ENCODE measurements at places on chromosomes 2 and 18.

- no peak for DNase-seq
Observed at GRCh38 chr18:63105636-63106316, 213.8 kb downstream of the BCL2 start.

GRCh38 chr2:159160412-159160811, 126.1 kb downstream of the WDSUB1 start:
- no peak for DNase-seq

DNA sequence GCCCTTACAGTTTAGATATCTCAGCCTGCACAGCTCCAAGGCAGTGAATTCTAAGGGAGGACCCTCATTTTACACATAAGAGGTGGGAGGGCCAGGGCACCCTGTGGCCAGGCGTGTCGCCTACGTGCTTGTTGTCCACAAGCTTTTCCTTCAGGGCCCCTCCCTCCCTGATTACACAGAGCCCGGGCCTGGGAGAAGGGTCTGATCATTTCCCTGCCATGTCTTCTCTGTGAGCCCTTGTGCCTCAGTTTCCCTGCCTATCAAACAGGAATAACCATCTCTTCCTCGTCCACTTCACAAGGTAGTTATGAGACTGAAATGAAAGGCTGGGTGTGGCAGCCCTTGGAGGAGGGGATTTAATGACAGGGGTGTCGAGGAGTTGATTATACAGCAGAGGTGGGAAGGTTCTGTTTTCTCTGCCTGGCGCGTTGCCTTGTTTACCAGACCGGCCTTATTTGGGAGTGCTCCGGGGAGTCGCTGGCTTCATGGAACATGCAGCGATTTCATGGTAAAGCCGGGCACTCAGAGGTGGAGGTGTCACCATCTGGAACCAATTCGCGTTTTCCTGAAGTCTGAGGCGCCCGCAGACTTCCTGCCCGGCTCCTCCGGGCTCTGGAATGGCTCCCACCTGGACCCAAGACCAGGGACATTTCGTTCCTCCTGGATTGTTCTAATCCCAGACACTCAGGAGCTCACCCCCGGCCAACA, 208.9 kb downstream of the KLHL29 start:
- no peak for DNase-seq

- DNase-seq: no peak
Observed at GRCh38 chr2:171436307-171436706, 2.3 kb downstream of the DCAF17 start.

GRCh38 chr2:156901373-156902031, 356.0 kb upstream of the GALNT5 start:
- DNase-seq: no peak

DNA sequence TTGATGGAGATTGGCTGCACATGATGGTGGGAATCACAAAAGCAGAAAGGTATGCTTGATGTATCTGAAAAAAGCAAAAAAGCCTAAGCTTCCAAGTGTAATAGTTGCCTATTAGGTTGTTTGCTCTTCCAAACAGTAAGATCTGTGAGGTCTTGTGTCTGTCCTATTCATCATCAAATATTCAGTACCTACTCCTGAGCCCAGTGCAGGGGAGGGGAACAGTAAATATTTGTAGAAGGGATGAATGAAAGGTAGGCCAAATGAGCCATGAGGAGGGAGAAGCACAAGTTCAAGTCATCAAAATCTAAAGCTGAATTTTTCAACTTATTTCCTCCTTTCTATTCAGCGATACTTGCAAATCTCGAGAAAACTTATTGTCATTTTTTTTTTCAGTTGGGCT, 153.2 kb upstream of the ETAA1 start:
- DNase-seq: no peak

GRCh38 chr2:168165985-168166901, 81.2 kb downstream of the STK39 start:
- DNase-seq: no peak

DNA sequence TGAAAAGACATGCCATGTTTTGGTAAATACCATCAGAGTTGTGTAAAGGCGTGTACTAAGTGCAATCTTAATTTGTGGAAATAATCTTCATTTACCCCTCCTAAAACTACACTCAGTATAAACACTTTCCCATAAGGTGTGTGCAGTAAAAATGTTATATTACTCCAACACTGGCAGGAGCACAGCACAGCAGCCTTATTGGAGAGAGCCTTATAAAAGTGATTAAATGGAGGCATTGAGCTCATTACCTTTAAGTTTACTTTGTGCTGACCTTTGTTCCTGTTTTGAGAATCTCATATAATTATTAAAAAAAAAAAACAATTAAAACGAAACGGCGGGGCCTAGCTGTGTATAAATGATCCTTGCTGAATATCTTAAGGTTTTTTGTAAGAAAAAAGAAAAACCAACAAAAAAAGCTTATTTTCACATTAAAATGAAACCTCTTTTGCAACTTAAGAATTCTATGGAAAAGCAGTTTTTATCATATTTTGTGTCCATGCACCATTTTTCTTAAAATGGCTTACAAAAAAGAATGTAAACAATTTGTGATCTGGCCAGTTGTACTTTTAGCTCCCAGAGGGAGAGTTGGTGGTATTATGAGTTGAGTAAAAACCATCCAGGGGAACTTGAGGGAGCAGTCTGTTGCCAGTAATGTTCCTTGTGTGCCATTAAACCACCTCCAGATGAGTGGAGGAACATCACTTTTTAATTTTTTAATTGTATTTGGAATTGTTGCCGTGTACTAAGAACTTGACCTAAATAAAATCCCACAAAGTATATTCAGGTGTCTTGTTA, 103.4 kb downstream of the ABI2 start:
- DNase-seq: no peak

- peak; percentile 68 for DNase-seq
Observed at GRCh38 chr2:195559431-195559914, 97.6 kb upstream of the SLC39A10 start.

DNA sequence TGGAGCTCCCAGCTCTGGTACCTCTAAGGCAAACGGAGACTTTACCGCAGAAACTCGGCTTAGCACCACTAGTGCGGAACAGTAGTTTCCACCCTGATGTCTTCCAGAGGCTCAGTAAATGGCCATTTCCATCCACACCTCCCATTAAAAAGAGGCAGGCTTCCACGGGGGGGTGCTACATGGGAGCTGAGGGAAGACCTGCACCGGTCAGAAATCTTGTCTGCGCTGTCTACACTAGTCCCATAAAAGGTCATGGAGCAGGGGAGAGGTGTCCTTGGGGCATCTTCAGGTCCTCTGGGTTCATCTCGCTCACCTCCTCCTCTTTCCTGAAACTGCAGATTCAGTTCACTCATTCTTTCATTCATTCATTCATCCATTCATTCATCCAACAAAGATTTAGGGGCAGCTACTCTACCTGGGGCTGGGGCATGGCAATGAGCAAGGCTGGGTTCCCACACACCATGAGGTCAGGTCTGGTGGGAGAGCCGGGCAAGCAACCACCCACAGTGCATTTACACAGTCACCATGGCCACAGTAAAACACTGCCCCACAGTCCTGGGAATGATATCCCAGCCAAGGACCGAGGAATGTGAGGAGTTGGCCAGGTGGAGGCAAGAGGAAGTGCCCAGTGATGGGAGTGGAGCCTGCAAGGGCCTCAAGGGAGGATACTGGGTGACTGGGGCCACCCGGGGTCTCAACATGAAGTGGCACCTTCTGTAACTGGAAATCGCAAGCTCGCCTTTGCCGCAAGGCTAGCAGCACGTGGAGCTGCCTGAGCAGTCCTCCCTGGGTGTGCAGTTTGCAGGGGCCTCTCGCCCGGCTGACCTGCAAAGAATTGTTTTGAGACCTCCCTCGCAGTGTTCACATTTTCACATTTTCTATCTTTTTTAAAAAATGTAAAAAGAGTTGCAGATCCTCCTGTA, 180.2 kb upstream of the RAB6C start:
- no peak for DNase-seq

- DNase-seq: no peak
Observed at GRCh38 chr2:68176657-68177056, 19.0 kb downstream of the PNO1 start.

GRCh38 chr2:187194049-187194448, 254.0 kb downstream of the CALCRL start:
- DNase-seq: no peak

- DNase-seq: no peak
Observed at GRCh38 chr2:3256157-3256556, 121.5 kb downstream of the EIPR1 start.

- DNase-seq: no peak
Observed at GRCh38 chr2:11080253-11081115, 74.8 kb upstream of the SLC66A3 start.

DNA sequence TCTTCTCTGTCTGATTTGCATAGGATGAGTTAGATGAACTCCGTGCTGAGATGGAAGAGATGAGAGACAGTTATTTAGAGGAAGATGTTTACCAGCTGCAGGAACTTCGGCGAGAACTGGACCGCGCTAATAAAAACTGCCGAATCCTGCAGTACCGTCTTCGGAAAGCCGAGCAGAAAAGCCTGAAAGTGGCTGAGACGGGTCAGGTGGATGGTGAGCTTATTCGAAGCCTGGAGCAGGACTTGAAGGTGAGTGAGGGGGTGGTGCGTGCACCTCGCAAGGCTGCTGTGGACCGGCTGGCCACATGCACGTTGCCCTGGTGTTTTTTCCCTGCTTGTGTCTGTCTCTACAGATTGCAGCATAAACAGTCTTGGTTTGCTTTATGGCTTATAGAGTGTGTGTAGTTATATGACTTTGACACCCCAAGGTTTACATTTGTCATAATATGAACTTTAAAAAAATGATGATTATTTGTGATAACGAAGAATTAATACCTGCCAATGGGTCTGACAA, 13.1 kb downstream of the MTCL1 start:
- DNase-seq: no peak

GRCh38 chr2:16506366-16506765, 159.3 kb downstream of the CYRIA start:
- no peak for DNase-seq

GRCh38 chr18:23451491-23451890, 1.6 kb upstream of the RIOK3 start:
- no peak for DNase-seq

GRCh38 chr2:148899638-148900318, 24.8 kb downstream of the KIF5C start:
- no peak for DNase-seq

DNA sequence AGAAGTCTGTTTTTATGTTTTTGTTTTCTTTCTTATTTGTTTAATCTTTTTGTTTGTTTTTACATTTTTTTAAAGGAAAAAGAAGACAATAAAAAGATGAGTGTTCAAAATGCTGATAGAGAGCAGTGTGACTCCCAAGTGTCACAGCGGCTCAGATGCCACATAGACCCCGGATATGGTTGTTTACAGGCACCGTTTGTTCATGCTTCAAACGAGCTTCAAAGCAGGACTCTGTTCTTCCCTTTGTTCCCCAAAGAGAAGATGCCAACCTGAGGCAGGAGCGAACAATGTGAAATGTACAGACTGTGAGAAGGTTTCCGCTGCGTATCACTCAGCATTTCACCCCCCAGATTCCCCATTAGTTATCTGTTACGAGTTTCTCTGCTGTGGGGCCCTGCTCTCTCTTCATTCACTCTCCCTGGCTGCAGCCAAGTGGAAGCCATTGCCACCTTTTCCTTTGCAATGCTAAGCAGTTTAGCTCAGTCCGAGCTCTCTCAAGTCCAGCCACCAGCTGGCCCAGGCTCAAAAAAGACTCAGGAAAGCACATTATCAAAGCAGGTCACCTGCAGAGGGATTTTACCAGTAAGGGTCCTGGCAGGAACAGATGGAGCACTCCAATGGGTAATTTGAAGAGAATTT, 36.4 kb upstream of the PHLPP1 start:
- no peak for DNase-seq

DNA sequence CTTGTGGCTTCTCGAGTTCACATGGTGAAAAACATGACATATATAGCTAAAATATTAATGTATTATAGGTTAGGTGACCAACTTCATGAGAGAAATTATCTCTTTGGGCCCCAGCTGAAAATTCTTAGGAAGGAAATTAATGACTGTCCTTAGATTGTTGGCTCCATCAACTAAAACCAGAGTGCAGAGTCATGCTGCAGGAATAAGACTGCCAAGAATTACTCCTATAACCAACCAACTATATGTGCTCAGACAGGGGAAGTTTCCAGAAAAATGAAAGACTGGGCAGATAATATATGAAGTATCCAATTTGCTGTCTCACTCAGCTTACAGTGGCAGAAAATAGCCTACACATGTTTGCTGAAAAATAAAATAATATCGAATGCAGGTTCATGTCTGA, 71.0 kb upstream of the TMEFF2 start:
- DNase-seq: no peak

DNA sequence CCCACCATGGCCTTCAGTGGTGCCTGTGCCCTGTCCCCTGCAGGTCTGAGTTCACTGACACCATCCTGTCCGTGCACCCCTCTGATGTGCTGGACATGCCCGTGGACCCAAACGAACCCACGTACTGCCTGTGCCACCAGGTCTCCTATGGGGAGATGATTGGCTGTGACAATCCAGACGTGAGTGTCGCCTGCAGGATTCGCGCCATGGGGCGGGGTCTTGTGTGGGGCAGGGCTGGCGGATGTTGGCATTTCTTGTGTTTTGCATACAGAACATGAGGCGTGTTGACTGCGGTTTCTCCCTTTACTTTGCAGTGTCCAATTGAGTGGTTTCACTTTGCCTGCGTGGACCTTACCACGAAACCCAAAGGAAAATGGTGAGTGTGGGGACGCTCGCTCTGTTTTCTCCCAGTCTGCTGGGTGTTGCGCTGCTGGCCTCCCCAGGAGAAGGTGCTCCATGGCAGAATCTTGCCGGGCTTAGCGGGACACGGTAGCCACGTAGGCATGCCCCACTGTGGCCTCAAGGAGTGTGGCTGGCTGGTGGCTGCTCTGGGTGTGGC, 11.5 kb upstream of the D2HGDH start:
- no peak for DNase-seq

- no peak for DNase-seq
Observed at GRCh38 chr2:145860083-145860482, 1340.2 kb upstream of the ZEB2 start.

- no peak for DNase-seq
Observed at GRCh38 chr2:63661076-63661475, 72.3 kb downstream of the MDH1 start.

DNA sequence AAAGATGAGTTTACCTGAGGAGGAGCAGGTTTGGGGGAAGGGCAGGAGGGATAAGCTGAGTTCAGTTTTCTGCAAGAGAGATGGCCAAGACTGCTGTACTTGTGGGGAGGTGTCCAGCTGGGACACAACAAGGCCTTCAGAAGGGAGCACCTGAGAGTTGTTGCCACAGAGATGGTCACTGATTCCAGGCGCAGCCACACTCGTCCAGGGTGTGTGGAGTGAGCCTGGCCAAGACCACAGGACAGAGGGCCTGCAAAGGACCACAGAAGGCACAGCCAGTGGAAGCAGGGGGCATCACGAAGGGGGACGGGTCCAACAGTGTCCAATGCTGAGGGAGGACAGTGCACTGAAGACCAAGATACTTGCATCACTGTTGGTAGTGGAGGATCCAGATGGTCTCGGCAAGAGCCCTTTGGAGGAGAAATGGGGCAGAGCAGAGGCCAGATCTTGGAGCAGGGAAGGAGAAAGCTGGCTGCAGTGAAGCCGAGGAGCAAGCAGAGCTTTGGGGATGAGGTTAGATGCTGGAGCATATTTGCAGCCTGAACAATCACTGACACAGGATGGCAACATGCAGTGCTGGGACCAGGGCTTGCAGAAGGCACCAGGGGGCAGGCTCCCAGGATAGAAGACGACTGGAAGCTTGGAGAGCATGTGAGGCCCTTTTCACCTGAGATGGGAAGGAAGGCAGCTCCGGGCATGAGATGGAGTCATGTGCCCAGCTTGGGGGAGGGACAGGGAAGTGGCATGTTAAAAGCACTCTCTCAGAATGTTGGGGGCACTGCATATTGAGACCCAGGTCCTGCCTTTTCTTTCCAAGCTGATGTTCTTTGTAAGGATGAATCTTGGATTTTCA, 214.0 kb downstream of the CYP26B1 start:
- no peak for DNase-seq

GRCh38 chr2:231364961-231365810, 30.3 kb upstream of the B3GNT7 start:
- no peak for DNase-seq

All from KG1 (cell line).